Fibroblast of skin of right biceps (primary cell): ENCODE measurements at places on chromosomes 7 and 10.
A peak's percentile ranks its signal among the peaks of the same experiment; 100 is the strongest.

DNA sequence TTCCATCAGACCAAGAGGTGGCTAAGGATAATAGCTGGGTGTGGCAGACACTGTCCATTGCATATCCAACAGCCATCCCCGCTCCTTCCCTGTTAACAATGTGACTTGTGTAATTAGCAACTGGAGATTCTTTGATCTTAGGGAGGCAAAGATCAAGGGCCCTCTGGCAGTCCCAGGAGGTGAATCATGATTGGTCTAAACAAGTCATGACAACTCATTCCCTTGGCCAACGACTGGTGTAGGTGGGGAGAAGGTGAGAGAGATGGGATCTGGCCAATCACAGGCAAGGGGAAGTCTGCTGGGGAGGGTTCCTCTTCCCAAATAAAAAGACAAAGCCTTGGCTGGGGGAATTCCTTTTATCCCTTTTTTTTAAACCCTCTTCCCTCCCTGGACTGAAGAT is 46.2 kb upstream of the COMTD1 start:
- no peak for DNase-seq

DNA sequence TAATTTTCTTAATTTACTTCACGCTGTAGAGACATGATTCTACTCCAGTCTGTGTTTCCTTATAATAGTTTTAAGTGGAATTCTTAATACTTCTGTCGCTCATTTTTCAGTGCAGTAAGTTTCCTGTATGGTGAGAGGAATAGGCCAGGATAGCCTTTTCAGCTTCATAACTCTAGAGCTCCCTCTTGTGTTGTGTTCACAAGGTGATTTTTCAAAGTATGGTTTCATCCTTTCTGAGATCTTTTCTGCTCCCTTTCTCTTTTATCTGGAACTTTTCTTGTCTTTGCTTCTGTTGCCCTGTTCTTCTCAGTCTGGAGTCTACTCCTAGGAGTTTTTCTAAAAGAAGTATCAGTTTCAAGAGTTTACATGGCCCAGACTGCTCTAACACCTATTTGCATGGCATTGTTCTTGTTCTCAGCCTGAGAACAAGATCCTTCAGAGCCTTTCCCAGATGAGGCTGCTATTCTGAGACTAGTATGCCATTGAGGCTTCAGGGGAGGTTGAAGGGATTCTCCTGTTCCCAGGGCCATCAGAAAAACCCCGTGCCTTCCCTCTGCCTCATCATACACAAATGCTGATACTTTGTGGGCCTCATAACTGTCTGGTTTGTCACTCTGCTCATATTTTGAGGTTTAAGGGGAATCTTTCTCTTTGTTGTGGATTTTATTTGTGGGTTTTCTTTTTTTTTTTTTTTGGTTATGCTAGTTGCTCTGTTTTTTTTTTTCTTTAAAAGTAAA is 21.8 kb downstream of the NET1 start:
- peak; percentile 91 for DNase-seq

- DNase-seq, result no peak
Measured at GRCh38 chr10:10845185-10845584, 172.5 kb upstream of the CELF2 start.

GRCh38 chr10:110013630-110014293 is 6.0 kb downstream of the ADD3 start:
- no peak for DNase-seq

- DNase-seq, result no peak
Measured at GRCh38 chr10:44733501-44734488, 177.3 kb upstream of the TMEM72 start.

DNA sequence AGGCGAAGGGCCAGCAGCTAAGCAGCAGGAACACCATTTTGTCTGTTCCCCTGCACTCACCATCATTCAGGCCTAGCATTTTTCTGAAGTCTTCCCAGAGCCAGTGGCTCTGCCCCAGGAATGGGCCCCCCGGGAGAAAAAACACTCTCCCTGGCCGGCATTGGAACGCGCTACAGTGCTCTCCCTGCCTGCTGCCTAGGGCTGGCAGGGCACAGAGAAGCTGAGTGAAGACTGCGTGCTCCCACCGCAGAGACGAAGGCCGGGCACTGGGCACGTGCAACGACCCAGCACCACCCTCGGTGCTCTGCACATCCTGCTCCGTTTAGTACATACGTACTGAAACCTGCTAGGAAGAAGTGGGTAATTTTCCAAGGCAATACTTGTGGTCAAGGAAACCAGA is 34.4 kb downstream of the HSPA12A start:
- no peak for DNase-seq

- no peak for DNase-seq
Measured at GRCh38 chr7:139725858-139726484, 51.8 kb downstream of the HIPK2 start.

DNA sequence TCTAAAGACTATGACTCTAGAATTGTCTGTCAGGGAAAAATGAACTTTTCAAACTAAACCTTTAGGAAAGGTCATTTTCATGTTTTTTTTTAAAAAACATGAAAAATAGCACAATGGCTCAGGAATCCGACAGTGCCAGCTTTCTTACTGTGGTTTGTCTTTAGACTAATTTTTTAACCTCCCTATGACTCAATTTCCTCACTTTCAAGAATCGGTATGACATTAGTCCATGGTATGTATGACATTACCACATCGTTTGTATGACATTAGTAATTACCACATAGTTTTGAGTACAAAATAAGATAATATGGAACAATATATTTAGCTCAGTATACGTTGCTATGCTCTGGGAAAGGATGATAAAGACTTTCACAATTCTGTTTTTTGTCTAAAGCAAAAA is 383.2 kb downstream of the PTPRN2 start:
- no peak for DNase-seq

GRCh38 chr10:53177468-53177867 is 404.9 kb upstream of the MBL2 start:
- DNase-seq, result no peak

GRCh38 chr7:79185605-79186004 is 267.9 kb downstream of the MAGI2 start:
- peak; percentile 6 for DNase-seq

DNA sequence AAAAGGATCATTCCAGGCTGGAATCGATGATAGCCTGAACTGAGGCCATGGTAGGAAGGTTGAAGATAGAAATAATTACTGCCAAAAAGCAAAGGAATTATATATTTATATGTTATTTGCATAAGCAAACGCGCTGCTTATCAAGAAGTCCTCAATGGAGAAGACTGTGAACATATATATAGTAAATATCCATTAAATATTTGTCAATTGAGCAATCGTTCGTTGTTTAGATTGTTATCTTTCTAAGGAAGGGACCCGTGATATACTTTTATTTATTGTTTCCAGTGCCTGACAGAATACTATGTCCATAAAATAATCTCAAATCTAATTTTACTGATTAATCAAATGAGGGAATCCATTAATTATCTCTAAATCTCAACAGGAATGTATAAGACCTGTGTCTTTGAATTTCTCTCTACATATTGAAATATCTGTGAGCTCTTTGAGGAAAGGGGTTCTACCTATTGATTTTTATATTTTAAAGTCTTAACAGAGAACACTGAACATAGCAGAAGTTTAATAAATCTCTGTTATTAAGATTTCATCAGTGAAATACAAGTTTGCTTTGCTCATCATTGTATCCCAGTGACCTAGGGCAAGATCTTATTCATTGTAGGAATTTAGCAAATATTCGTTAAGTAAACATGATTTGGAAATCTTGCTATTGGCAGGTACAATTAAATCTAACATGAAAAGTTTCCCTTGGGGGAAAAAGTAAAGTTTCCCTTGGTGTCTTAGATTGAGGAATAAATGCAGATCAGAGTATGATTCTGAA is 12.0 kb upstream of the HERC4 start:
- no peak for DNase-seq

DNA sequence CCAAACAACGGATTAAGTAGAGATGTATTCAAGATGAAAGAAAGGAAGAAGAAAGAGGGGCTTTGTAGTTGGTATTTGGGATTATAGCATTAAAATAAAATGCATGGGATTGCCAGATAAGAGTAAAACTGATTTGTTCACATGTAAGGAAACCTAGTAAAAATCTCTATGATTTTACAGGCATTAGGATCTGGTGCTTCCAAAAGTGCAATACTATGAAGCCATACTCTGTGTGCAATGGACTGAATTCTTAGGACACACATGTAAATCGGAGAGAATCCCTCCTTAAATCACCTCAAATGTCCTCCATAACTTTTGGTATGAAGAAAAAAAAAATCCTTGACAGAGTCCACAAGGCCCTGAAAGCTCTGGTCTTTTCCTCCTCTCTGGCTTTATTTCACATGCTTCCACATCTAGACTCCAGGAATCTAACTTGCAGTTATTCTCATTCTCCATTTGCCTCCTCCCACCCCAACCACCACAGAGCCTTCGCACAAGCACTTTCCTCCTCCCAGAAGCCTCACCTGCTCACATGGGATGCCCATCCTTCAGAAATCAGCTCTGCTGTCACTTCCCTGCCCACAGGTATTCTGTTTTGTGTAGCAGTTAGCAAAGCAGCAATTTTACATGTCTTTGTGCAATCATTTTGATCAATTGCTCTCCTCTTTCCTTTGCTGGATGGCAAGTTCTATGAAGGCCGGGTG is 378.3 kb downstream of the KCNMA1 start:
- DNase-seq, result no peak

DNA sequence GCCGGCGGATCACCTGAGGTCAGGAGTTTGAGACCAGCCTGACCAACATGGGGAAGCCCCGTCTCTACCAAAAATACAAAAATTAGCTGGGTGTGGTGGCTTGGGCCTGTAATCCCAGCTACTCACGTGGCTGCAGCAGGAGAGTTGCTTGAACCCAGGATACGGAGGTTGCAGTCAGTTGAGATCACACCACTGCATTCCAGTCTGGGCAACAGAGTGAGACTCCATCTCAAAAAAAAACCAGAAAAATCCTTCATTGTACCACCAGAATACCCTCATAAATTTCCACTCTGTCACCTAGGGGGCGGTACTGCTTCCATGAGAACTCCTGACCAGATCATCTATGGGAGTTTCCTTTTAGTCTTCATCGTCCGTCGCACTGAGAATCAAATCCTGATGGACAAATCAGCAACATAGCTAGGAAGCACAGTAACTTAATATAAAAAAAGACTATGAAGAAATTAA is 225.8 kb upstream of the KLF14 start:
- peak; percentile 95 for DNase-seq
